Subcutaneous adipose tissue (tissue), 4 donors: ENCODE measurements at places on chromosomes 5 and 9. TPM values are rescaled to one million over a fixed set of nuclear protein-coding genes. Genes with fewer than 3 reads are reported as not detected.

The FGF10 gene
- total RNA-seq, result 37.7 TPM

The CEMIP2 gene
- total RNA-seq, result 107 TPM

The FCN2 gene
- total RNA-seq, result 9.8 TPM

The TGFBR1 gene
- total RNA-seq, result 37.1 TPM

The BAG1 gene
- 73.1 TPM for total RNA-seq

The FABP6 gene
- total RNA-seq, result not detected

The PCDHB3 gene
- 3.3 TPM for total RNA-seq
